ENCODE measurements at places on chromosomes 16 and 17.

DNA sequence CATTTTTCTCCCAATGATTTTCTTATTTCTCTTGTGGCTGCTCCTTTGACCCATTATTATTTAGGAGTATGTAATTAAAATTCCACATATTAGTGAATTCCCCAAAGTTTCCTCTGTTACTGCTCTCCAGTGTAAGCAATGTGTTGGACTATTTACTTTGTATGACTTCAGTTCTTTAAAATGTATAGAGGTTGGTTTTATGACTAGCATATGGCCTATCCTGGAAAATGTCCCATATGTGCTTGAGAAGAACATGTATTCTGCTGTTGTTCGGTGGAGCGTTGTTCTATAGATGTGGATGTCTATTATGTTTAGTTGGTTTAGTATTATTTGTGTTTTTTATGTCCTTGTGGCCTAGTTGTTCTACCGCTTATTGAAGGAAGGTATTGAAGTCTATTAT, 6.0 kb upstream of the NT5M start:
- DNase-seq: no peak

- no peak for DNase-seq
Observed at GRCh38 chr16:27431773-27432532, 30.0 kb downstream of the IL21R start.

DNA sequence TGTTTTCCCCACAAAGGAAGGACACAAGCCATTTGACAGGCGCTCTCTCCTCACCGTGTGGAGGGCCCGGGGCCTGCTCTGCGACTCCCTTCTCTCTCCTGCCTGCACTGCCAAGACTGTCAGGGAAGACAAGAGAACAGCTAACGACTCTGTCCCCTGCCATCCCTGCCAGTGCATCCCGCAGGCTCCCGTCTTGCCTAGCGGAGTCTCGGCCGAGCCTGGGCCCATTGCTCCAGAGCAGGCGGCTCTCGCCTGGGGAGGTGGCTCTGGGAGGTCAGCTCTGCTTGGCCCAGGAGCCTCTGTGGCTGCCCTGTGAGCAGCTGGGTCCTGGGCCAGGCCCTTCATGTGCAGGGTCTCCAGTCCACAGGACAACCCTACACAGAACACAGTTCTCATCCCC, 53.0 kb downstream of the WNT3 start:
- DNase-seq: no peak

DNA sequence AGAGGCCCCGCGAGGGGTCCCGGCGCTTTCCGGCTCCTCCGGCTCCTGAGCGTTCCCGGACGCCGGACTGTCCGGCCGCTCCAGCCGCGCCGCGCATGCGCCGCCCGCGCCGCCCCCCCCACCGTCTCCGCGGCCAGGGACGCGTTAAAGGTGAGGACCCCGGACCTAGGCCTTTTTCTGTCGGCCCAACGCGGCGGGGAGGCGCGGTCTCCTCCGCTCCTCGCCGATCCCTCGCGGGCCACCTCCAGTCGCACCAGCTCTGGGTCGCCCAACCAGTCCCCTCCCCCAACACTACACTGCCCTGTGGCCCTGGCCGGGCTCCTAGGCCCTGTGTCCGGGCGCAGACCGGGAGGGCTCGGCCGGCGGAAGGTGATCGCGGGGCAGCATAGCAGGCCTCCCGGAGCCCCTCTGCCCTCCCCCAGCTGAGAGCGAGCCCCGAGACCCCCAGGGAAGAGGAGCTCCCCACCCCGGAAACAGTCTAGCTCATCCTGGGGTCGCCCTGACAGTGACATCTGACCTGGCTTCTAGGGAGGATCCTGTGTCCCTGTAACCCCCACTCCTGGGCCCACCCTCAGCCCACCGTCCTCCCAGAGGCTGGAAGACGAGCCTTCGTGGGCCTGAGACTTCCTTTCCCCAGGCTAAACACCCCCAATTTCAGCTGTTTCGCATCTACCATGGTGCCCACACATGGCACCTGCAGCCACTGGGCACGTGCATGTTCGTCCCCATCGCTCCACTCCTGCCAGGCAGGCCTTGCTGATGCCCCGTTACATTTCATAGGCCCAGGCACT, 14.7 kb upstream of the BCAR1 start:
- peak; percentile 99 for DNase-seq

DNA sequence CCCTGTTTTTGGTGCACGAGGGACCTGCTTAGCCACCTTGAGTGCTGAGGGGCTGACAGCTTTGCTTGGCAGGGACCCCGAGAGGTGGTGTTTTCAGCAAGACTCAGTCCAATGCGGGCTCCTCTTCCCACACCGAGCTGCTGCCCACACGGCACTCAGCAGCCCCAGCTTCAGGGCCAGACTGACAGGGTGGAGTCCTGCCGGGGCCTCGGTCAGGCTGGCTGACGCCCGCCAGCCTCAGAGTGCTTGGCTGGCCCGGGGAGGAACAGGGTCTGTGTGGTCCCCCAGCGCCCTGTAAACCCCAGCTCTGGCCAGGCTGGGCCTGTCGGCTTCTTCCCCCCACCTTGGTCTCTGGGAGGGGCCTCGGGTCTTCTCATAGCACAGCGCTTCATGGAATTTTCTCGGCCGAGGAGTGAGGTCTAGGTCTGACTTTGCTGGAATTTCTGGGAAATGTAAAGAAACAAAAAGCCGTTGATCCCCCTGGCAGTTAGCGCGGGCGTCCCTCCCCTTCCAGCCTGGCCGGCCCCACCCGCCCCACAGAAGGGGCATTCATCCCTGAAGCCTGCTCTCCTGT, 2.6 kb downstream of the SOX8 start:
- DNase-seq: no peak

DNA sequence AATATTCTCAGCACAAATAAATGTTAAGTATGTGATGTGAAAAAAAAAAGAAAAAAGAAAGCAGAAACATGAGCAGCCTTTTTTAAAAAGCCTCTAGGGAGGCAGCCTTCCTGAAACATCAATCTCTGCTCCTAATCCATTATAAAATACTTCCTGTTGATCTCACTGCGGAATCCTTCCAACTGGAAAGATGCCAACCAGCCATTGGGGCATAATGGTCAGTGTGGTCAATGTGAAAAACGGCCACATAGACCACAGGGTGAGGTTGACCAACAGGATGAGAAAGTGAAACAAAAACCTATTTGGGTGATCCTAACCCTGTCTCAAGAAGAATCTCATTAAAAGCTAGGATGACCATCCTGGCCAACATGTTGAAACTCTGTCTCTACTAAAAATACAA, 26.1 kb upstream of the ABCA8 start:
- no peak for DNase-seq
